Stimulated activated CD8-positive, alpha-beta memory T cell treated with anti-CD3 and anti-CD28 coated beads, Interleukin-2, amount 100 ng/mL, for 48 hours (primary cell): ENCODE measurements at places on chromosomes 7 and 10.

DNA sequence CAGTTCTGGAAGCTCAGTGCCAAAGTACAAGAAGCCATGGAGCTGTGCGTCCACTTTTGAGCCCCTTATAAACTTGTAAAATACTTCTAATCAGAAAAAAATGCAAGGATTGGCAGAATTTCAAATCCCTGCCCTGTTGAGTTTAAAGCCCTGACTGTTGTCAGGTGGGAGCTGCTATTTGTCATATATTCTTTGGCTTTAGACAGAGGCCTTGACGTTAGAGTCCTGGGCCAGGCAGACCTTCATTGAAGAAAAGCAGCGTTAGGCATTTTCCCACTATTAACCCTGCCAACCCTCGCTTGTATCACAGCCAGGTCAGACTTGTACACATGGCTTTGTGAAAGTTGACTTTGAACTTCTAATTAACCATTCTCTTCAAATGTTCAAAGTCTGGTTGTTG is 155.4 kb downstream of the TWIST1 start:
- no peak for DNase-seq

GRCh38 chr7:121833991-121834390 is 39.0 kb upstream of the PTPRZ1 start:
- DNase-seq = no peak

GRCh38 chr7:51141451-51142003 is 175.1 kb downstream of the COBL start:
- DNase-seq = no peak

GRCh38 chr7:4561795-4562194 is 120.3 kb upstream of the FOXK1 start:
- DNase-seq = no peak

DNA sequence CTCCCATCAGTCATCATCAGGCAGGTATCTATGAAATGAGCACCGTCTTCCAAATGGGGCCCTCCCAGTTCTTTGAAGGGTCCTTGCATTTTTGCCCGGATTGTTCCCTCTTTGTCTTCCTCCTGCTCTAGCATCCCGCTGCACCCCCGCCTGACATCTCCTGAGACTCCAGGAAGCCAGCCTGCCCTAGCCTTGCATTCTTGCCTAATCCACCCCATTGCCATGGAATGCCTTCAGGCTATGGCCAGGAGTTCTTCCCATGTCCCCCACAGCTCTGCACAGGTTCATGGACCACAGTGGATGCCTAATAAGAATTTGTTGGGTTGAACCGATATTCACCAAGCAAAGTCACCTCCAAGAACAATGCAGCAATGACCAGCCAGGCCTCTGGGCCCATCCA is 62.1 kb downstream of the ZMIZ1 start:
- DNase-seq = no peak

DNA sequence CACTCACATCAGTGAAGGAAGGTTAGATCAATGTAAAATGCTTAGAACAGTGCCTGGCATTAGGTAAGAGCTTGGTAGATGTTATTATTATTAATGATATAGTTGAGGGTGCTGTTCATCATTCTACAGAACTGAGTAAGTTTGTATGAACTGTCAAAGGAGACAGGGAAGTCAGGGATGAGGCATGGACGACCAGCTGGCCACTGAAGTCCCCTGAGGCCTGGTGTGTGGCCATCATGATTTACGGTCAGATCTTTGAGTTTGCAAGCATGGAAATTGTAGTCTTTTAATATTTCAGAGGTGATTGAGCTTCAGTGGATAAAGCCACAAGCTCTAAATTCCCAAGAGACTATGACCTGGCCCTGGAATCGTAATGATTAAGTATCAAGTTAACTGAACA is 6.9 kb downstream of the ARMC3 start:
- DNase-seq = no peak
